ENCODE measurements at places on chromosomes 11 and 22.

DNA sequence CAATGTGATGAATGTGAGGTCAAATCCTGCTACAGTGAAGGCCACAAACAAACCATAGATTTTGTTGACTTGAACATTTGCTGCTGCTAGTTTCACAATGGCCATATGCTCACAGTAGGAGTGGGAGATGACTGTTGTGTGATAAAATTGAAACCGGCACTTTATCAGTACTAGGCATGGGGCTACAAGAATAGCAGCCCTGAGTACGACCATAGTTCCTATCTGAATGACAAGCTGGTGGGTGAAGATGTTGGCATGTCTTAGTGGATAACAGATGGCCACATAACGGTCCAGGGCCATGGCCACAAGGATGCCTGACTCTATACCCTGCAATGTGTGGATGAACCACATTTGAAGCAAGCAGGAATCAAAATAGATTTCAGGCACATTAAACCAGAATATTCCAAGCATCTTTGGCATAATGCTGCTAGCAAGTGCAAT is 2.8 kb downstream of the OR52A1 start:
- no peak for DNase-seq

DNA sequence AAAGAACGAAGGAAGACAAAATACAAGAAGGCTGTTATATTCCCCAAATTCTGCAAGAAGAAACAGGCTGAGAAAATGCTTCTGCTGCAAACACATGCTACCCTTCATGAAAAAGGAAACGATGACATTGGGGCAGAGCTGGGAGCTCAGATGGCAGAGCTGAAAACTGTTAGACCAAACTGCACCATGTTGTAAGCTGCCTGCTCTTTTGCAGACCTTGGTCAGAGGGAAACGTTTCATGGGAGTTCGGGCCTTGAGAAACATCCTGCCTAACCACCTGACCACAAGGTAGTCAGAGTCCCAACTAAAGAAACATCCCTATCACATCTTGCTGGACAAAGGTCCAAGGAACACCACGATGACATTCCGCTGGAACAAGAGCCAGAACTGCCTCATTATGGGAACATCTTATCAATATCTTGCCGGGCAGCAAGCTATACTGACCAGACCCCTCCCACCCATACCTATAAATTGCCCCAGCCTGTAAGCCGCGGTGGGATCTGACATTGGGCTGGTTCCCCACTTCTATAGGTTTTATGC is 110.7 kb upstream of the CTSC start:
- DNase-seq, result no peak

DNA sequence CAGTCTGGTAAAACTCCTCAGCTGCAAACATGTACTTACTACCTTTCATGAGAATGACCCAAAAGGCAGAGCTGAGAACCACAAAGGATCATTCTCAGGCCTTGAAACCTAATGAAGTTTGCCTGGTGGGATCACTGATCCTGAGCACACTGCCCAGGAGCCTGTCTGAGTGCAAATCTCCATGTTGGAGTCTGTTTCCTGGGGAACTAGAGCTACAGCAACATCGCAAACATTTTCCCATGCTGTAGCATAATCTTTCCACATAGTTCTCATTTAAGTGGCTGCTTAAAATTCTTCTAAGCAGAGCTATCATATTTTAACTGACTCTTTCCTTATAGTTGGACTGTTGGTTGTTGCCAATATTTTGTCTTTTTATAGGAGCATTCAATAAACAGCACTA is 58.5 kb downstream of the GUCY1A2 start:
- DNase-seq, result no peak

GRCh38 chr22:36149441-36149840 is 11.1 kb downstream of the APOL3 start:
- no peak for DNase-seq

- no peak for DNase-seq
Observed at GRCh38 chr11:85710917-85711316, 24.9 kb upstream of the CCDC89 start.

- no peak for DNase-seq
Observed at GRCh38 chr11:45298718-45299117, 12.6 kb upstream of the SYT13 start.

GRCh38 chr11:65976216-65977176 is 15.0 kb downstream of the SART1 start:
- DNase-seq, result no peak

DNA sequence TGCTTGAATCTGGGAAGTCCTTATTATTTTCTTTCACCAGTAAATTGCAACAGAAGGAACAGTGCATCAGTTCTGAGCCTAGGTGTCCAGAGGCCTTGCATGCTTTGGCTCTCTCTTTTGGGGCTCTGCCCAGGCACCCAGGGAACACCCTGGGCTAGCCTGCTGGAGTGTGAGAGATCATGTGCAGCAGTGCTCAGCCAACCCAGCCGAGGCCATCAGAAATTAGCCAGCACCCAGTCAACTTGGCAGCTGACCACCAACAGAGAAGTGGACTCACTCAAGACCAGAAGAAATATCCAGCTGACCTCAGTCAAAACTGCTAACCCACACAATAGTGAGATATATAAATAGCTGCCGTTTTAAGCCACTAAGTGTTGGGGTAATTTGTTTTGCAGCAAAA is 11.2 kb upstream of the P4HA3 start:
- DNase-seq, result no peak

- DNase-seq, result no peak
Observed at GRCh38 chr11:19218786-19219460, 17.1 kb upstream of the CSRP3 start.

GRCh38 chr11:8241373-8242117 is 22.1 kb downstream of the LMO1 start:
- no peak for DNase-seq

GRCh38 chr11:114168691-114169090 is 109.2 kb downstream of the ZBTB16 start:
- no peak for DNase-seq

- peak; percentile 5 for DNase-seq
Observed at GRCh38 chr11:68584097-68584496, 100.2 kb upstream of the GAL start.

GRCh38 chr11:65425105-65425970 is 2.7 kb downstream of the NEAT1 start:
- peak; percentile 75 for DNase-seq

- DNase-seq, result no peak
Observed at GRCh38 chr22:50465066-50465930, 9.5 kb downstream of the SBF1 start.

GRCh38 chr11:105357146-105357545 is 217.6 kb upstream of the CARD18 start:
- no peak for DNase-seq

GRCh38 chr11:43268786-43269185 is 43.0 kb upstream of the API5 start:
- no peak for DNase-seq

DNA sequence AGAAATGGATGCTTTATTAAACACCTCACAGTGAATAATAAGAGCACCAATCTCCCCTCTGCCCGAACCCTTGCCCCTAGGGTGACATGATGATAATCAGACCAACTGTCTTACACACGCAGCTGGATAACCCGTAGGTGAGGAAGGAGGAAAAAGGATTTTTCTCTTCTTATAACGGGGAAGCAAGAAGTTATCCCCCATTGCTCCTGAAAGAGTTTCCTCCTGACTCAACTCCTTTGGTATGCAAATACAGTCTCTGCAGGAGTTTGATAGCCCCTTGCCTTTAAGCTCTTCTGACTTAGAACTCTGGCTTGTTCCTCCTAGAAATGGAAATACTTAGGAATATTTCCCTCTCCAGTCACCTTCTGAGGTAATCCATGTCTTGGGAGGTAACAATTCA is 455.8 kb downstream of the TMEM135 start:
- no peak for DNase-seq

DNA sequence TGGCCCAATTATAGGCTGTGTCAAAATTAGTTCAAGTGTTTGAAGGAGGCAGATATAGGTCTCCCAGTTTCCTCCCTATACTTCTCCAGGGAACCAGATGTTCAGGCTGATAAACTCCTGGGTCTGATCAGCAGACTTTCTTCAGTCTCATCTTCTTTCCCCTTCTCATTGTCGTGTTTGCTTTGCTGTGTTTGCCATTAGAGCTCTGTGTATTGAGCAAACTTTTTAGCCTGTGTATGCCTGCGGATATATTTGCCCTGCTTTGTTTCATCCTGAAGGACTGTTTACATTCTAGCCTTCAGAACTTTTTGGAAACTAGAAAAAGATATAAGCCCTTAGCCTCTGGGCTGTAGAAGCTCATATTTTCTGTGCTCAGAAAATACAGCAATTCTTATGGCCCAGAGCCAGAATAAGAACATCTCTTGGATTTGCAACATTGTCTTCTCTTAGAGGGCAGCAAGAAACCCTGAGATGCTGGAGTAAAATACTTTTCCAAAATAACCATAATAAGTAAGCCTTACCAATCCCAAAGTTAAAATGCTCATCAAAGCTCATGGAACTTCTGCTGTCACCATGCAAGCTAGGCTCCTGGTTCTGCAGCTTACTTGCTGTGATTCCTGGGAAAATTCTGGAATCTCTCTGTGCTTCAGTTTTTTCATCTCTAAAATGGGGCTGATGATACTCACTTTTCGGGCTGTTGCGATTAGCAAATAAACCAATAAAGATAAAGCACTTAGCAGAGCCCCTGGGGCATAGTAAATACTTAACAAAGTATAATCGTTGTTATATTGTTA is 34.1 kb upstream of the ME3 start:
- no peak for DNase-seq

DNA sequence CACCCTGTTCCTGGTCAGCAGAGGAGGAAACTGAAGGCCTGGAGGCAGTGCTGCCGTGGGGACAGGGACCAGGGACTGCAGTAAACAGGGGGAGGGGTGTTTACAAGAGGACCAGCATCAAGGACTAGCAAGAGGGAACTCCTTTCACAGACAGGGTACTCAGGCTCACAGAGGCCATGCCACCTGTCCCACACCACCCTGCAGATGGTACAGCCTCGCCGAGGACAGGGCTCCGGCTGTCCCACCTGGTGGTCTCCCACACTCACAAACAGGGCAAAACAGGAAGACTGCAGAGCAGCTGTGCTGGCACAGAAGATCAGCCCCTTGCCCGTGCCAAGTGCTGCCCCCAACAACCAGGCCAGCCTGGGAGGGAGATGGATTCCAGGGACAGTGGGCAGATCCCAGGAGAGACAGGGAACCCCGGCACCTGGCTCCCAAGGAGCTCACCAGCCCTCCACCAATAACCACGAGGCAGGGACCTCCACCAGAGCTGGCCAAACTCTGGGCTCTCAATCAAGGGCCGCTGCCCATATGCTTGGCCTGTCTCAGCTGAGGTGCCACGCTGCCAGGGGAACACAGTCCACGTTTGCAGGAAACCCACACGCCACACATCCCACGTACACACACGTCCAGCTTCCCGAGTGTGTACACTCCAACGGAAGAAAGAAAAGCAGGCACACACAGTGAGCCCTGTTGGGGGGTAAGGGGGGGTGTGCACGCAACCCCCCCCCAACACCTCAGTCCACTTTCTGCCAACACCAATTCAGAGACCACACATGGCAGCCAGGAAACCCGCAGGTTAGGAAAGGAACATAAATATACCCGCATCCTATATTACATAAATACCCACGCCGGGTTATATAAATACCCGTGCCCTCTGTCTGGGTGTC is 2.1 kb downstream of the CSNK1E start:
- DNase-seq, result peak; percentile 18

DNA sequence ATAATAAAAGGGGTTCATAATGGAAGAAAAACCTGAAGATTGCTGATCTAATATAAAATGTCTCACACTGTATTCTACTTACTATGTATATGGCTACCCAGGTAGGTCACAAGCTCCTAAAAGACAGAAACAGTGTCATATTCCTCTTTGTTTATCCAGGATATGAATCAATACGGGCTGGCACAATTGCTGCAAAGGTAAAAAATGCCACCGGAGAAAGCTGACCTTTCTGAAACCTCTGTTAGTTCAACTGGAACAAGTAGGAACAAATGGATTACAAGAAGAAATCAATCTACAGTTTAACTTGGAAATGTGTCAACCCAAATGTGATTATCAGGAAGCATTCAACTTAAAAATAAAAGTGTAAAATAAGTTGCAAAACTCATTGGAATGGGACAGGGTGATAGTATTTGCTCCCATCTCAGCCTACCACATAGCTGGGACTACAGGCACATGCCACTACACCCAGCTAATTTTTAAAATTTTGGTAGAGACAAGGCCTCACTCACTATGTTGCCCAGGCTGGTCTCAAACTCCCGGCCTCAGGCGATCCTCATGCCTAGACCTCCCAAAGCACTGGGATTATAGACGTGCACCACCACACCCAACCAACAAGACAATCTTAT is 27.6 kb downstream of the SLC35F2 start:
- no peak for DNase-seq

DNA sequence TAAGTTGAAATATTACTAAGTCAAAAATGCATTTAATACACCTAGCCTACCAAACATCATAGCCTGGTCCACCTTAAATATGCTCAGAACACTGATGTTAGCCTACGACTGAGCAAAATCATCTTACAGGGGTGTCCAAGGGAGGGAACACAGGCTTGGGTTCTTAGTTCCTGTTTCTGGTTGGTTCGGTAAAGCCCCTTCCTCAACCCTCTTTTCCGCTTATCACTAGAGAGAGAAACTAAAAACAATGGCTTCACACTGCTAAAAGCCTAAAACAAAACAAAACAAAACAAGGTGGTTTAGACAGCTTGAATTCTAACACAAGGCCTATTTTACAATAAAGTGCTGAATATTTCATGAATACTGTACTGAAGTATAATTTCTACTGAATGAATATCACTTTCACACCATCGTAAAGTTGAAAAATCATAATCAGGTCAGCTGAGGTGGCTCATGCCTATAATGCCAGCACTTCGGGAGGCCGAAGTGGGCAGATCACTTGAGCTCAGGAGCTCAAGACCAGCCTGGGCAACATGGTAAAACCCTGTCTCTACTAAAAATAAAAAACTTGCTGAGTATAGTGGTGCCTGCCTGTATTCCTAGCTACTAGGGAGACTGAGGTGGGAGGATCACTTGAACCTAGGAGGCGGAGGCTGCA is 118.0 kb downstream of the SIK3 start:
- no peak for DNase-seq

- no peak for DNase-seq
Observed at GRCh38 chr11:116651098-116651736, 121.6 kb downstream of the BUD13 start.

All from effector memory CD4-positive, alpha-beta T cell (primary cell).